Breast epithelium (tissue), 4 donors: ENCODE measurements at places on chromosomes 1 and 21.

DNA sequence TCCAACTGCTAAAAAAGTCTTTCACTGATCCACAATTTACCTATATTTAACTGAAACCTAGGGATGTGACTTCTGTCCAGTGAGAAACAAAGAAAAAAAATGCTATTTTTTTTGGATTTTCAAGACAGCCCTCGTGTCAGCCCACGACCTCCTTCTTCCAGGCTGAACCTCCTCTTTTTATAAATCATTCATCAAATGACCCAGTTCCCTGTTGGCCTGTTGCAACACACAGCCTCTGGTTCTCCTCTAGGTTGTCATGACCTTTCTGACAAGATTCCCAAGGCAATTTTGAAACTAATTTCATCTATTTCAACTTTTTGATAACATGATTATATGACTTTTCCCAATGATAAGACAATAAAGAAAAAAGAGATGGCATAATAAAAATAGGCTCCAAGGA is 74.6 kb downstream of the PGBD5 start:
- no peak overlapping the region for H3K4me3 ChIP-seq
- H3K36me3 ChIP-seq: no peaks in the 10 kb centered on the region
- H3K27me3 ChIP-seq: no peaks in the 10 kb centered on the region
- H3K4me1 ChIP-seq: no peaks in the 10 kb centered on the region
- no peak for DNase-seq
- H3K27ac ChIP-seq: no peak overlapping the region

DNA sequence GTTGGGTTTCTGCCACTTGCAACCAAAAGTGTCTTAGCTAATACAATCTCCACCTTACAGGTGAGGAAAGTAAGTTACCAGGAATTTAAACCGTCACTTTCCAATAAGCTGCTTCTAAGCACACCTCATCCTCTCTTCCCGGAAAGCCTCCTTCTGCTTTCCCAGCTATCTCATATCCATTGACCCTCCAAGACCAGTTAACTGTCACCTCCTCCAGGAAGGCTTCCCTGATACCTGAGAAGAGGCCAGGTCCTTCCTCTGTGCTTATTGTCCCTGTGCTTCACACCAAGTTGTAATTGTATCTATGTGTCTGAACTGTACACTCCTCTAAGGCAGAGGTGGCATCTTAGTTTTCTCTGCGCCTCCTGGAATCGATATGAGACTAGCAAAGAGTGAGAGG is 11.2 kb upstream of the MATN1 start:
- no peak for DNase-seq
- H3K4me1 ChIP-seq: no peaks in the 10 kb centered on the region
- H3K36me3 ChIP-seq: no peaks in the 10 kb centered on the region
- no peak overlapping the region for H3K4me3 ChIP-seq

DNA sequence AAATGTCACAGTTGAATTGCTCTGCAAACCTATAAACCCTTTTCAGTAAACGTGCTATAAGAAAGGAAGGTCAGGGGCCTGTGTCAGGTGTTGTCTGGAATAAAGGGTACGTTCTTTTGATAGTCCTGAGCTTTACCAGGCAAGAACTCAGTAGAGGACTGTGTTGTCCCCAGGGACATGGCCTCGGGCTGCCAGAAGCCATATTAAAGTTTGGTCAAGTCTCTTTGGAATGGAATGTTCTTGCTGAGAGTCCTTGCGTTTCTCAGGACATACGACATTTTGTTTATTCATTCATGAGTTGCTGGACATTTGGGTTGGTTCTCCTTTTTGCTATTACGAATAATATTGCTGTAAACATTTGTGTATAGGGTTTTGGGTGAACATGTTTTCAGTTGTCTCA is 16.8 kb downstream of the VPS13D start:
- no peak overlapping the region for H3K4me3 ChIP-seq
- DNase-seq: no peak
- H3K27me3 ChIP-seq: no peaks in the 10 kb centered on the region
- H3K36me3 ChIP-seq: peaks cover 7% of the 10 kb centered on the region
- peak overlapping the region; percentile 73 for H3K27ac ChIP-seq

DNA sequence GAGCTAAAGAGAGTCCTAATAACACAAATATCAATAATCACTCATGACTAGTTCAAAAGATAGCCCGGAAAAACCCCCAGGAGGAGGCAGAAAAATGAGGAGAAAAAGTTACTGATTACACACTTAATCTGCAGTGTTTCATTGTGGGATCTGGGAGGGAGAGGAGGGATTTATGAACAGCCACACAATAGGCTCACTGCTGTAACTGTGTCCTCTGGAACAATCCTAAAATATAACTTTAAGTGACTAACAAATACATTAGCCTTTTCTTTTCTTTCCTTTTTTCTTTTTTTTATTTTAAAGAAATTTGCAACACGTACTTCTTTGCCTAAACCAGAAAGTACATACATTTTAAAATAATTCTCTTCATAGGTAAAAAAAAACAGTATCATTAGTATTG is 106.3 kb upstream of the LBR start:
- no peaks in the 10 kb centered on the region for H3K27me3 ChIP-seq
- H3K4me3 ChIP-seq: no peak overlapping the region
- H3K27ac ChIP-seq: no peak overlapping the region
- no peaks in the 10 kb centered on the region for H3K36me3 ChIP-seq

DNA sequence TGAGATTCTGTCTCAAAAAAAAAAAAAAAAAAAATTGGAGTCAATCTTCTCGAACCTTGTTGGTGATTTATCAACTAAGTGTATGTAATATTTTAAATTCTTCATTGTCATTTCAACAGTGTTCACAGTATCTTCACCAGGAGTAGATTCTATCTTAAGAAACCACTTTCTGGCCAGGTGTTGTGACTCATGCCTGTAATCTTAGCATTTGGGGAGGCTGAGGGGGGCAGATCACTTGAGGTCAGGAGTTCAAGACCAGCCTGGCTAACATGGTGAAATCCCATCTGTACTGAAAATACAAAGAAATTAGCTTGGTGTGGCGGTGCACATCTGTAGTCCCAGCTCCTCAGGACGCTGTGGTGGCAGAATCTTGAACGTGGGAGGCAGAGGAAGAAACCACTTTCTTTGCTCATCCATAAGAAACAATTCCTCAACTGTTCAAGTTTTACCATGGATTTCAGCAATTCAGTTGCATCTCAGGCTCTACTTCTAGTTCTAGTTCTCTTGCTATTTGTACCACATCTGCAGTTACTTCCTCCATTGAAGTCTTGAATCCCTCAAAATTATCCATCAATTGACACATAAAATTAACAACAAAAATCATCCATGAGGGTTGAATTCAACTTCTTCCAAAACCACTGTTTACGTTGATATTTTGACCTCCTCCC is 30.4 kb upstream of the EYA3 start:
- H3K4me1 ChIP-seq: no peaks in the 10 kb centered on the region
- no peak overlapping the region for H3K4me3 ChIP-seq
- no peaks in the 10 kb centered on the region for H3K36me3 ChIP-seq

DNA sequence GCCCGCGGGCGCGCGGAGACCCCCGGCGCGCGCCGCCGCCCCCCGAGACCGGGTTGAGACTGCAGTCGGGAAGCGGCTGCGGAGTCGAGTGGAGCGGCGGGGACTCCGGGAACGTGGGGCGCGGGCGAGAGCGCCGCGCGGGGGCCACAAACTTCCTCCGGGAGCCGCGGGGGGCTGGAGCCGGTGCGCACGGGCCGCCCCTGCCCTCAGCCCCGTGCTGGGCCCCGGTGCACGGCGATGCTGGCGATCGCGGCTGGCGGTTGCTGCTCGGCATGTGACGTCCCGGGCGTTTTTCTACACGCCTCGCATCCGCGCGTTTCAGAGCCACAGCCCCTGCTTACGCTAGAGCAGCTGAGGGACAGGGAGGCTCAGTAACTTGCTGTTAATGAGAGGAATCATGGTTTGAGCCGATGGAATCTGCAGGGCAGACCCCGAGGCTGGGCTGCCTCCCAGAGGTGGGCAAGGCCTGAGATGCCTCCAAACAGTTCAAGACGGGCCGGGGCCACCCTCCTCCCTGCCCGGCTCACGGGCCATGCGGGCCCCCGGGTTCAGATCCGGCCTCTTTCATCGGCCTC is 520 bp downstream of the TMEM201 start:
- H3K4me1 ChIP-seq: peaks cover 7% of the 10 kb centered on the region
- no peaks in the 10 kb centered on the region for H3K27me3 ChIP-seq
- H3K4me3 ChIP-seq: peak overlapping the region; percentile 66
- peak; percentile 48 for DNase-seq
- H3K27ac ChIP-seq: peak overlapping the region; percentile 80

- DNase-seq: no peak
- H3K27me3 ChIP-seq: no peaks in the 10 kb centered on the region
- no peak overlapping the region for H3K4me3 ChIP-seq
- H3K36me3 ChIP-seq: no peaks in the 10 kb centered on the region
- no peak overlapping the region for H3K27ac ChIP-seq
These were observed 51.3 kb upstream of the BCL10 start for GRCh38 chr1:85327759-85328158.

- H3K27ac ChIP-seq: no peak overlapping the region
- no peaks in the 10 kb centered on the region for H3K27me3 ChIP-seq
- H3K4me1 ChIP-seq: no peaks in the 10 kb centered on the region
These were observed 2.0 kb upstream of the PERM1 start for GRCh38 chr1:983798-984475.

DNA sequence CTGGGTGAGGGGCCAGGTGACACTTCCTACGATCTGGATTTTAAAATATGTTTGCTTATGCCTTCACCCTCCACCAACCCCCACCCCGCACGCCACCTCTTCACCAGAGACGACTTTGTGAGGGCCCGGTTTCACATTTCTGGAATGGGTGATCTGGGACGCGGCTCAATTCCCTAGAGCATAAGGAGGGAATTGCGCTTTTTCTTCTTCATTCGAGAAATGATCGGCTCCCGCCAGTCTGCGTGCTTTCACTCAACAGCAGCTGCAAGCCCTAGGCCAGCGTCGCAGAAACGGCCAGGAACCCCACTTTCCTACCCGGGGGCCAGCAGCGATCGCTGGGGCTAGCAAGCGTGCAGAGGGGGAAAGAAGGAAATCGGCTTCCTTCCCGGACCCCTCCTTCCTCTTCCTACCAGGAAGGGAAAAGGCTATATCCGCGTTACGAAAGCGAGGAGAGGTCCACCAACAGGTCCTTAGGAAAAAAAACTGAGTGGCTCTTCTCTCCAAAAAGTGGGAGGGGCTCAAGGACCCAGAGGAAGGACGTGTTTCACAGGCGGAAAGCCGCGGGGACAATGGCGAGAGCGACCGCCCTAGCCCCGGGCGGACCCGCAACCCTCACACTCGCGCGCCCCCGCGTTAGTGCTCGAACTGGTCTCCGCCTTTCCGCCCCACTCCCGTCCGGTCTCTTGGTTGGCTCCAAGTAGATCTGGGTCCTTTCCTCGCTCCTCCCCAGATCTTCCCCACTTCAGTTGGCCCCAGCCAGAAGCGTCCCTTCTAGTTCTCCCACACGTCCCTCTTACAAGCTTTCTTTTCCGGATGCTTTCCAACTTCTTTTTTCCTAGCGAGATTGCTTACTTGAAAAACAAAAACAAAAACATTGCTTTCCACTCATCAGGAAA is 1.1 kb upstream of the ADAMTS1 start:
- H3K36me3 ChIP-seq: no peaks in the 10 kb centered on the region
- peak; percentile 72 for DNase-seq
- H3K4me1 ChIP-seq: no peaks in the 10 kb centered on the region
- peak overlapping the region; percentile 85 for H3K27ac ChIP-seq

DNA sequence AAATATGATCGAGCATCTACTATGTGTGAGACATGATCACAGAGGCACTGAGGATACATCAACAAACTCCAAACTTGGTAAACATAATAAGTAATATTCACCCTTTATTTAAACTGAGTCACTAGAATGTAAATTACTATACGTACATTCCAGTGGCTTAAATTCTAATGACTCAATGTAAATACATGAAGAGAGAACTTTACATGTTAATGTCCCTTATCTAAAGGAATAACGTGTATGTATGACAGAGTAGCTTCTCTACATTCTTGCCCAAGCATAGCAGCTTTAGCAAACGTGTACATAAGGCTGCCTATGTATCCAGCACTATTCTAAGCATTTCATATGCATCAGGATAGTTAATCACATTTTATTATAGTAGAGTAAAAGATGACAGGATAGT is 111.8 kb upstream of the CYYR1 start:
- H3K4me1 ChIP-seq: no peaks in the 10 kb centered on the region
- H3K27me3 ChIP-seq: no peaks in the 10 kb centered on the region
- H3K27ac ChIP-seq: no peak overlapping the region
- H3K4me3 ChIP-seq: no peak overlapping the region
- H3K36me3 ChIP-seq: no peaks in the 10 kb centered on the region
- no peak for DNase-seq

DNA sequence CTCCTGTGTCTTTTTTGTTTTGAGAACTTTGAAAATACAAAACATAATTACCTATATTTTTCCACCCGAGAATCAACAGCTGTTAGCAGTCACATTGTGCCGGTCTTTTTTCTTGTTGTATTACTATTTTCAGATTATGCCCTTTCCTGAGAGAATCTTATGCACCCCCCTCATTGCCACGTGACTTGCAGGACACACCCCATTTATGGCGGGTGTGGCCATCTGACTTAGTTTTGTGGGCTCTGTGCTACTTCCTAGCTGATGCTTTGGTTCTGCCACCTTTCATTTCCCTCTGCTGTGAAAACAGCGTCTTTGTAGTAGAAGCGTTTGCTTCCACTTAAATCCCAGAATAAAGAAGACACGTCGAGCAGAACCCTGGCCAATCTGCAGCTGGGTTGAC is 82.8 kb upstream of the SOX13 start:
- no peak for DNase-seq
- H3K4me3 ChIP-seq: no peak overlapping the region
- H3K4me1 ChIP-seq: no peaks in the 10 kb centered on the region
- H3K36me3 ChIP-seq: no peaks in the 10 kb centered on the region
- H3K27me3 ChIP-seq: no peaks in the 10 kb centered on the region
- H3K27ac ChIP-seq: no peak overlapping the region

- no peak for DNase-seq
- H3K27me3 ChIP-seq: no peaks in the 10 kb centered on the region
- H3K36me3 ChIP-seq: no peaks in the 10 kb centered on the region
- no peak overlapping the region for H3K27ac ChIP-seq
These were observed 22.1 kb upstream of the GBP2 start for GRCh38 chr1:89147678-89148658.

DNA sequence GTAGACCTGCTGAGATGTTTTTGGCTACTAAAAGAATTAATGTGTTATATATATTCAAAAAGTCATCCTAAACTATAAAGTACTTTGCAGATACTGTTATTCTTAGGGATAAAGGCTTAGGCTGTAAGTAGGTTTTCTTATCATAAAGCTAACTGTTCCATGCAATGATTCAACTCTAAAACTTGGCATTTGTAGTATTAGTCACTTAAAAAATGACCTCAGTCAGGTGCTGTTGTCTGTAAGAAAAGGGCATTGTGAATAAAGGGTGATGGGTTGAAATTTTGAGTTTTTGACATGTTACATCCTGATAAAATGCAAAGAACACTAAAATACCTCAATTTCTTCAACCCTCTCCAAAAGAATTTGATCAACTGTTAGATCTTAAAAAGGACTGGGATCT is 32.9 kb downstream of the ADCY10 start:
- H3K4me1 ChIP-seq: no peaks in the 10 kb centered on the region
- no peak overlapping the region for H3K4me3 ChIP-seq
- H3K27ac ChIP-seq: no peak overlapping the region
- no peaks in the 10 kb centered on the region for H3K36me3 ChIP-seq
- H3K27me3 ChIP-seq: no peaks in the 10 kb centered on the region

GRCh38 chr1:3703786-3704371 is 48.4 kb upstream of the CCDC27 start:
- no peaks in the 10 kb centered on the region for H3K36me3 ChIP-seq
- peaks cover 6% of the 10 kb centered on the region for H3K4me1 ChIP-seq
- no peak for DNase-seq
- H3K27me3 ChIP-seq: no peaks in the 10 kb centered on the region

GRCh38 chr1:42784946-42785693 is at the start of gene TMEM269:
TSS of gene TMEM269 (plus strand) at chr1:42784991. CDS start at chr1:42789894, 4,903 bp downstream.
- no peaks in the 10 kb centered on the region for H3K27me3 ChIP-seq
- no peak for DNase-seq
- no peak within 1 kb of the TSS for H3K27ac ChIP-seq
- H3K4me3 ChIP-seq: peak within 1 kb of the TSS; percentile 36
- H3K4me1 ChIP-seq: no peaks in the 10 kb centered on the region
- H3K36me3 ChIP-seq: no peaks in the 10 kb centered on the region
